ENCODE measurements at places on chromosomes 5 and 9.

DNA sequence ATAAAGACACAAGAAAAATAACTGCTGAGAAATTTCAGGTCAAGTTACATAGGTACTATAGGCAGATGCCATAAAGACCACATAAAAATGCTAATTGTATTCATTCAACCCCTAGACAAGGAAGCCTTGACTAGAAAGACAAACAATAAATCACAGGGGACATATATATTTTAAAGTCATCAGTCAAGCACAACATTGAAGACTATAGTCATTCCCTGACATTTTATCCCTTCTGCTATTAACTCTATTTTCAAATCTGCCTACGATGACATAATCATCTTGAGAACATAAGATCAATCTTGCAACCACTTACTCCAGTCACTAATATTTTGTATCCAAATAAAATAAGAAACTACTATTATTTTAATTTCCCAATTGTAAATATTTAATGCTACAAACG, 38.3 kb downstream of the FAM13B start:
- DNase-seq, result no peak
- peak overlapping the region; percentile 8 for H3K27ac ChIP-seq
- H3K36me3 ChIP-seq, result peaks cover 12% of the 10 kb centered on the region
- no peaks in the 10 kb centered on the region for H3K27me3 ChIP-seq

- peak overlapping the region; percentile 16 for H3K4me3 ChIP-seq
- no peak for DNase-seq
These were observed 32.5 kb downstream of the FAM240B start for GRCh38 chr9:38687389-38687842.

DNA sequence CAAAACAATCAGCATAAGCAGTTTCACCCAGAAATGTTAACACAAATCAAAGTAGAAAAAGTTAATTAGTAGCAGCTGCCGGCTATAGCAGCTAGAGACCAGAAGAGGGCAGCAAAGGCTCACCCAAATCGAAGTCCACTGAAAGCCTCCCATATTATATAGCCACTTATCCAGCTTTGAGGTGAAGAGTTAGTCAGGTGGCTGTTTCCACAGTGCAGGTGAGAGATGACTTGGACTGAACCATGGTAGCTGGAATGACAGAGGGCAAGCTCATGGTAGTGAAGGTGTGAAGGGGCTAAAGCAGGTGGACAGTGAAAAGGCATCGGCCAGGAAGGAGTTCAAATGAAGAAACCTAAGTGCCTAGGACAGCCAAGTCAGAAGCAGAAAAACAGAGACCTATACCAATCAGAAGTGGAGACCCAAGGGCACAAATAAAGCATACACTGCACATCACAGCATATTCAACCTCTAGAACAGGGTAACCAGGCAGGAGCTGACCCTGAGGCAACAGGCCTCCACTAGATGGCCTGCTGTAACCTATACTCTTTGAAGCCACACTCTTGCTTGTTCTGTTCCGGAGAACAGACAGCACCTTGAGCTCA, 7.2 kb upstream of the RNF38 start:
- H3K27ac ChIP-seq, result peak overlapping the region; percentile 52
- peak; percentile 41 for DNase-seq
- H3K36me3 ChIP-seq, result peaks cover 1% of the 10 kb centered on the region
- H3K27me3 ChIP-seq, result no peaks in the 10 kb centered on the region
- H3K4me1 ChIP-seq, result peaks cover 15% of the 10 kb centered on the region
- H3K4me3 ChIP-seq, result no peak overlapping the region

DNA sequence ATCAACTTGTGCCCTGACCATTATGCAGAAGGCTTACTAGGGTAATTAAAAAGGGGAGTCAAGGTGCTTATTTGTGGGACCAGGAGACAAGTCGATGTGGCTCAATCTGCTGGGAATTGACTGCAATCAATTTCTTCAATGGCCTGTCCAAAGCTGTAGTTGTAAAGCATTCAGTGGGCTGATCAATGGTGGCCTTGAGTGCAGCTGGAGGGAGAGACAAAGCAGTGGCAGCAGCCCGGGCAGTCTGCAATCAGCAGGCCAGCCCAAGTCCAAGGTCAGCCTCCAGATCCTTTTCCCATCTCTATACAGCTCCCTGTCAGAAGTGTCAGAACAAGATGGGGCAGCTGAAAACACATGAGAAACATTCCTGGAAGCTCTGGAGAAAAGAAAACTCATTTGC, 51.0 kb upstream of the BRINP1 start:
- no peaks in the 10 kb centered on the region for H3K36me3 ChIP-seq
- DNase-seq, result no peak
- no peak overlapping the region for H3K27ac ChIP-seq
- no peak overlapping the region for H3K4me3 ChIP-seq
- H3K27me3 ChIP-seq, result no peaks in the 10 kb centered on the region
- no peaks in the 10 kb centered on the region for H3K4me1 ChIP-seq

GRCh38 chr9:76943054-76943453, 37.1 kb upstream of the PRUNE2 start:
- no peak for DNase-seq
- no peak overlapping the region for H3K27ac ChIP-seq
- no peaks in the 10 kb centered on the region for H3K4me1 ChIP-seq
- no peak overlapping the region for H3K4me3 ChIP-seq

DNA sequence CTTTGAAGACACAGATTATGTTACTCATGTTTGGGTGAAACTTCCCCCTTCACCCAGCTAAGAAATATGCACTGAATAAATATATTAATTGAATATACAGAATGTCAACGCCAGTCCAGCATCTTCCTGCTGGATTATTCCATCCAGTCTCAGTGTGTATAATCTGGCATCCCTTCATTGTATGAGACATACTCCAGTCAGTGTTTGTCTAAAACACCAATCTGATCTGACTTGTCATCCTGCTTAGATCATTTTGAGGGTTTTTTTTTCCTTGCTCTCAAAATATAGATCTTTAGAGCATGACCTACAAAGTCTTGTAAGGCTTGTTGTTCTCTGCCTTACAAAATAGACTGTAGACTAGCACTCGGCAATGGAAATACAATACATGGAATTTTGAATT, 195.1 kb downstream of the SMARCA2 start:
- H3K4me1 ChIP-seq, result no peaks in the 10 kb centered on the region
- H3K4me3 ChIP-seq, result no peak overlapping the region
- no peaks in the 10 kb centered on the region for H3K27me3 ChIP-seq

- no peak overlapping the region for H3K27ac ChIP-seq
- peaks cover 6% of the 10 kb centered on the region for H3K36me3 ChIP-seq
- no peaks in the 10 kb centered on the region for H3K27me3 ChIP-seq
- H3K4me1 ChIP-seq, result no peaks in the 10 kb centered on the region
- DNase-seq, result no peak
These were observed 229.0 kb downstream of the ARL15 start for GRCh38 chr5:54081415-54081814.

- no peak overlapping the region for H3K4me3 ChIP-seq
- no peaks in the 10 kb centered on the region for H3K4me1 ChIP-seq
- no peaks in the 10 kb centered on the region for H3K27me3 ChIP-seq
These were observed 1236.0 kb downstream of the MAT2B start for GRCh38 chr5:164741376-164741775.

DNA sequence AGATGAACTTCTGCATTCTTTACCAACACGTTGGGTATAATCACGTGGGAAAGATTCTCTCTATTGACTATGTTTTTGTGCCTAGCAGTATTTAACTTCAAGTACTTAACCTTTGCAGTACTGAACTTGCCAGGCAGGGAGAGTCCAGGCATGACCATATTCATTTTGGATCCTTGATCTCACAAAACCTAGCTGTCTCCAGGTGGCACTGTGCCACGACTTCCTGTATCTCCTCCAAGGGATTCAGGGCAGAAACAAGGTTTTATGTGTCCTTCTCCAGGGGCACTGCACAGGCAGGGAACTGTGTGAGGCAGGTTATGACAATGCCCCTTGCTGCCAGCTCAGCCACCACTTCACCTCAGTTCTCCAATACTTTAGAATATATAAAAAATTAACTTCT, 11.7 kb upstream of the IFNA5 start:
- H3K4me3 ChIP-seq, result no peak overlapping the region
- peaks cover 10% of the 10 kb centered on the region for H3K27me3 ChIP-seq
- H3K27ac ChIP-seq, result no peak overlapping the region
- DNase-seq, result no peak

DNA sequence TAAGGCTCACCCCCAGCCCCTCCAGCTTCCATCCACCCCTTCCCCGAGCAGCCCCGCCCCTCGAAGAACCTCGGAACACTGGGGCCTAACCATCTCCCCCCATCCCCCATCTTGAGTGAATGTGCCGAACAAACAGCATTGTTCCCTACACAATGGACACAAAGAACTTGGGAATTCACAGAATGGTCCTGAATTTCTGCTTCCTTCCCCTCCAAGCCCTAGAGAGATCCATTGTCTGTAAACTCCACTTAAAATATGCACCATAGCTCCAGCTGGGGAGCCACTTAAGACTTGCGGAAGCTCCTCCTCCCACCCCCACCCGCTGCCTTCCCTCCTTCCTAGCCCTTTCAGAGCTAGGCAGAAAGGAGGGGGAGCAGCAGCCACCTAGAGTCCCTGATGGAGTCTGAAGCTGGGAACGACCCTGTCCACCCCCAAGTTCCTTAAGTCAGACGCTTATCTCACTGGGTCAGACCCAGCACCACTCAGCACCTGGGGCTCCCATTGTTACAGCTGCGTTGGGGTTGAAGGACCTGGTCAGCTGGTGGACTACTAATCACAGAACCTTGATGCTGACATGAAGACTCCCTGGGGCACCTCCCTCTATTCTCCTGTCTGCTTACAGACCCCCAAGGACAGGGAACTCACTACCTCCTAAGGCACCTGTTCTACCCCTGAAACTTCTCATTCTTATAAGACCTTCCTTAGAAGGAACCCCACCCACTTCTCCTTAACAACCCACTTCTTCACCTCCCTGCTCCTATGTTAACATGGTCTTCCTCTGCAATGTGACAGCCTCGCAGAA, 61.4 kb downstream of the PCDH1 start:
- H3K4me3 ChIP-seq, result no peak overlapping the region
- DNase-seq, result no peak
- peaks cover 72% of the 10 kb centered on the region for H3K27me3 ChIP-seq
- no peaks in the 10 kb centered on the region for H3K36me3 ChIP-seq

DNA sequence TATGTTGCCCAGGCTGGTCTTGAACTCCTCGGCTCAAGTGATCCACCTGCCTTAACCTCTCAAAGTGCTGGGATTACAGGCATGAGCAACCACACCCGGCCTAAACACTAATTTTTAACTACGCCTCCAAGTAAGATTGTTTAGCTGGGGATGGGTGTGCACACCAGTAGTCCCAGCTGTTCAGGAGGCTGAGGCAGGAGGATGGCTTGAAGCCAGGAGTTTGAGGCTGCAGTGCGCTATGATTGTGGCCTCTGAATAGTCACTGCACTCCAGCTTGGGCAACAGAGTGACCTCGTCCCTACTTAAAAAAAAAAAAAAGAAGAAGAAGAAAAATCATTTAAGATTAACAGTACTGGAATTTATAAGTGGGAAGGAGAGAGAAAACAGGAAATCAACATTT, 90.8 kb upstream of the NR5A1 start:
- H3K36me3 ChIP-seq, result no peaks in the 10 kb centered on the region
- no peak overlapping the region for H3K4me3 ChIP-seq
- peaks cover 72% of the 10 kb centered on the region for H3K27me3 ChIP-seq
- H3K27ac ChIP-seq, result no peak overlapping the region
- no peak for DNase-seq

DNA sequence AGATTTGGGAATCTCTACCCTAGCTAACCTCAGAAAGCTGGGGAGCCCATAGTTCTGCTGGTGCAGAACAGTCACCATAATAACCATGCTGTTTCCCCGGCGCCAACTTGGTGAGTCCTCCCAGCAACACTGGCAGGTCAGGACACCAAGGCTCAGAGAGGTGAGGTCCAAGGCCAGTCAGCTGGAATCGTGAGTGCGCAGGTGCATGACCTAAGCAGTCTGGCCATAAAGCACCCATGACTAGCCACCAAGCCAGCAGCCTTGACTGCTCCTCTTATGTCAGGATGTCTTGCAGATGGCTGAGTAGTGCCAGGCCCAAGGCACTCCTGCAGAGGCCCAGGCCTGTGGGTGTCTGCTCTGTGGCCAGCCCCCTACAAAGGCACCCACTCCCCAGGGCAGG, 2.6 kb downstream of the RNF44 start:
- H3K36me3 ChIP-seq, result peaks cover 57% of the 10 kb centered on the region
- no peak for DNase-seq
- H3K27ac ChIP-seq, result peak overlapping the region; percentile 97
- H3K4me1 ChIP-seq, result peaks cover 61% of the 10 kb centered on the region
- peak overlapping the region; percentile 92 for H3K4me3 ChIP-seq

GRCh38 chr9:124340219-124341069, 74.8 kb downstream of the PSMB7 start:
- no peak overlapping the region for H3K27ac ChIP-seq
- H3K4me1 ChIP-seq, result no peaks in the 10 kb centered on the region
- no peak overlapping the region for H3K4me3 ChIP-seq
- peaks cover 12% of the 10 kb centered on the region for H3K36me3 ChIP-seq
- H3K27me3 ChIP-seq, result no peaks in the 10 kb centered on the region

DNA sequence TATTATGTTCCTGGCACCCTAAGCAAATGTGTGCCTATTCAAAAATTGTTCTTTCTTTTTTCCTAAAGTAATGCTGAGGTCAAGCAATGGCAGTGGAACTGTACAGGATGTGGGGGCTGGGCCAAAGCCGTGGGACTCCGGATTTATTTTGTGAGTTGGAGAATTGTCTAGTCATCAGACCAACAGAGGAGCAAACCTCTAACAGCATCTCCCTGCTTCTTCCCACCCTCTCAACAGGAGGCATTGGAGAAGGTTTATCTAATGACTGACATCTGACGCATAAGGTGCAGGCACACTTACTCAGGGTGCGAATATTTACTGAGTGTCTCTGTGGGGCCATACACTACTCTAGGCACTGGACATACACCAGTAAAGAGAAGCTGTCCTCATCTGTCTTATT, 38.6 kb downstream of the MARCHF11 start:
- H3K36me3 ChIP-seq, result peaks cover 2% of the 10 kb centered on the region
- H3K4me3 ChIP-seq, result no peak overlapping the region
- H3K4me1 ChIP-seq, result no peaks in the 10 kb centered on the region

DNA sequence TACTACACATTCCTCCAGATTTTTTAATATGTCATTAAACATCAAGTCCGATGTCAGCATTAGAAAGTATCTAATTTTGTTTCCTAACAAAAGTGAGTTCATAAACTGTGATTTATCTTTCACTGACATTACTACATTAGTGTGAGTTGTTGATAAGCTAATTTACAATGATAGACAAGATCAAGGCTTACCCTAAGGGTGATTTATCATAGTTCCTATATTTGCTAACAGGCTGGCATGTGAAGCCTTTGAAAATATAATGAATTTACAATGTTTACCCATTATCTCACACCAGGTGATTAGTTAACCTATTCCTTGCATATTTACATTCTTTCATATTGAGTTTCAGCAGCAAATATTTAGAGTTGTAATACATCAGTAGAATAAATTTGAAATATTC, 1096.9 kb upstream of the NUDT12 start:
- no peak overlapping the region for H3K4me3 ChIP-seq
- H3K27ac ChIP-seq, result no peak overlapping the region
- peaks cover 2% of the 10 kb centered on the region for H3K36me3 ChIP-seq
- no peaks in the 10 kb centered on the region for H3K27me3 ChIP-seq
- no peaks in the 10 kb centered on the region for H3K4me1 ChIP-seq
- no peak for DNase-seq

GRCh38 chr5:134944630-134945029, 23.1 kb upstream of the CATSPER3 start:
- DNase-seq, result no peak
- H3K27me3 ChIP-seq, result no peaks in the 10 kb centered on the region
- no peak overlapping the region for H3K4me3 ChIP-seq
- no peaks in the 10 kb centered on the region for H3K36me3 ChIP-seq
- no peaks in the 10 kb centered on the region for H3K4me1 ChIP-seq

GRCh38 chr5:1669276-1670155, 130.1 kb downstream of the MRPL36 start:
- no peak for DNase-seq
- no peak overlapping the region for H3K27ac ChIP-seq
- H3K4me3 ChIP-seq, result no peak overlapping the region
- no peaks in the 10 kb centered on the region for H3K36me3 ChIP-seq
